Right renal pelvis (tissue), 4 donors: ENCODE measurements at places on chromosomes 2 and 18. TPM values are rescaled to one million over a fixed set of nuclear protein-coding genes. Genes with fewer than 3 reads are reported as not detected.

GPR35 gene
- polyA plus RNA-seq, result 1.6 TPM

NGEF gene
- polyA plus RNA-seq, result 2.0 TPM

CCDC102B gene
- polyA plus RNA-seq, result 7.7 TPM

EDAR gene
- polyA plus RNA-seq, result 3.5 TPM

- no peak for DNase-seq
Observed at GRCh38 chr2:219230059-219230540, 494 bp downstream of the ANKZF1 start.

- DNase-seq, result no peak
Observed at GRCh38 chr2:240164586-240164985, 24.1 kb upstream of the OTOS start.

DNA sequence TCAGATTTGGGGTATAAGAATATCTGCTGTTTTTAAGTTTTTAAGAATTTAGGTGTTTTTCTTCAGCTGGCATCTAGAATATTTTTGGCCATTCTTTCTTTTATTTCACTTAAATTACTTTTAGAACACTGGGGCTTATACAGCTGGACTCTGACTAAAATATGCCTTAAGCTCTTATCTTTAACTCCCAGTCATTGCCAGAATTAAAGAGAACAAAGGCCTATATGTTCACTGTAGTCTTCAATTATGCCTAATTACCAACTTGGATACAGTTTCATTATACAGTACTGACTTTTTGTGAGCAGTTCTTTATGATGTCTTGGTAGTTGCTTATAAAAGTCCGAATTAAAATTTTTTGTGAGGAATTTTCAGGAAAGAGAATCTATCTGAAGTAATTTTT is 192.8 kb downstream of the ZNF407 start:
- DNase-seq, result no peak

- no peak for DNase-seq
Observed at GRCh38 chr2:20556756-20557155, 94.1 kb downstream of the HS1BP3 start.

- no peak for DNase-seq
Observed at GRCh38 chr18:27261769-27262549, 76.9 kb upstream of the CHST9 start.

- no peak for DNase-seq
Observed at GRCh38 chr18:73549236-73549635, 598.4 kb downstream of the FBXO15 start.
